ENCODE measurements at places on chromosomes 3 and 15. TPM values are rescaled to one million over a fixed set of nuclear protein-coding genes. Genes with fewer than 3 reads are reported as not detected.

SCN11A gene
- not detected for total RNA-seq

DNA sequence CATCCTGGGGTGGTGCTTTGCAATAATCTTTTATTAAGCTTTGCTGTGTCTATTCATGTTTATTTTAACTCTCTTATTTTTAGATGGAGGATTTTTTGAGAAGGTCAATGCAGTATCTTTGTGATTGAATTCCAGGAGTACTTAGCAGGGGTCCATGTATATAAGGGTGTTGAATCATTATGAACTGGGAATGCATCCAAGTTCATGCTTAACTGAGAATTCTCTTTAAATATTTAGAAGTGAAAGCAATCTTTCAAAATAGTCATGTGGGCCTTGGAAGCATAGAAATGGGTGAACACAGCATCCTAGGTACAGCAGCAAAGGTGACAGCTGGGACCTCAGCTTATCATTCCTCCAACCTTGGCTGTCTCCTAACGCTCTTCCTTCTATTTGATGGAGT is 27.3 kb downstream of the SPTSSB start:
- no peak for DNase-seq
- H3K27me3 ChIP-seq = no peaks in the 10 kb centered on the region
- H3K36me3 ChIP-seq = no peaks in the 10 kb centered on the region
- H3K4me3 ChIP-seq = no peak overlapping the region
- H3K4me1 ChIP-seq = no peaks in the 10 kb centered on the region

GRCh38 chr15:93001881-93002280 is 87.1 kb downstream of the RGMA start:
- no peak overlapping the region for H3K4me3 ChIP-seq
- H3K4me1 ChIP-seq = no peaks in the 10 kb centered on the region
- no peaks in the 10 kb centered on the region for H3K27me3 ChIP-seq
- DNase-seq = no peak
- H3K36me3 ChIP-seq = peaks cover 96% of the 10 kb centered on the region

- no peaks in the 10 kb centered on the region for H3K4me1 ChIP-seq
- no peaks in the 10 kb centered on the region for H3K27me3 ChIP-seq
- no peaks in the 10 kb centered on the region for H3K36me3 ChIP-seq
- DNase-seq = no peak
These were observed 68.1 kb downstream of the EOMES start for GRCh38 chr3:27653803-27654558.

LRTM1 gene
- not detected for total RNA-seq

DNA sequence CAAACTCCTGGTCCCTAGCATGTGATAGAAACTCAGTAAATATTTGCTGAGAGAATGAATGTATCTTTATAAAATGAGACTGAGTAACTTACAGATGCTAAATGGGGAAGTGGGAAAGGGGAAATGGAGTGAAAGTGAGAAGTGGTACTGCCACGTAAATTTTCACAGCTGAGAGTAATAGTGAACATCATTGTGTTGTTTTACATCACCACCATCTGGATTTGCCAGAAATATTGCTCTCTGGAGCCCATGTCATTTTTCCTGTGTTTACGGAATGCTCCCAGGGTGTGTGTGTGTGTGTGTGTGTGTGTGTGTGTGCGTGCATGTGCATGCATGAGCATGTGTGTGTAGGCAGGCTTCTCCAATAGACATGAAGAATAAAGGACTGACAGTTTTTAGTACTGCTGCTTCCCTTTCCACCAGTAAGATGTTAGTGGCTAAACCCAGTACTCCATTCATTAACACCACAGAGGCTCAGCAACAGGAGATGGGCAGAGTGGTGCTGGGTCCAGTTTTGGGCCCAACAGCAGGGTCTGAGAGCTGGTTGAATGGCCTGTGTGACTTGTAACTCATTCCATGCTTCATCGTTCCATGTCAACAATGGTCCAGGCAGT is 57.3 kb downstream of the DIPK2A start:
- H3K27ac ChIP-seq = no peak overlapping the region
- no peaks in the 10 kb centered on the region for H3K36me3 ChIP-seq
- no peak overlapping the region for H3K4me3 ChIP-seq
- DNase-seq = no peak
- peaks cover 1% of the 10 kb centered on the region for H3K27me3 ChIP-seq

C3orf70 gene
- total RNA-seq = not detected

- DNase-seq = no peak
- no peak overlapping the region for H3K27ac ChIP-seq
- H3K36me3 ChIP-seq = no peaks in the 10 kb centered on the region
- peaks cover 6% of the 10 kb centered on the region for H3K27me3 ChIP-seq
- H3K4me3 ChIP-seq = no peak overlapping the region
These were observed 39.6 kb downstream of the MAP3K13 start for GRCh38 chr3:185402561-185402960.

DNA sequence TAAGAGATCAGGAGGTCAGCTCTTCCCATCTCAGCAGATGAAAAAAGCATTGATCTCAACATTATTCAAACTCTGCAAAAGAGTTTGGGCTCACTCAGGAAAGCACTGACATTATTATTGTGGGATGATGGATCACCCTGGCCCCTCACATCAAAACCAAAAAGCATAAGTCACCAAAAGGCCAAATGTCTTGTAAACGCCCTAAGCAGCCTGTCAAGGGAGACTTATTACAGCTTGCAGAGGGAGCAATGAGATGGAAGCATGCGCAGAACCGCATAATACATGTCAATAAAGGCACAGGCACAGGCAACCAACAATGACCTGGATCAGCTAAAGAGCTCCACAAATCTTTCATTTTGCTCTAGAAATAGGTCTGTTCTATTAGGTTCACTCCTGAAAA is 4.6 kb downstream of the FSIP1 start:
- H3K27ac ChIP-seq = no peak overlapping the region
- no peak for DNase-seq
- H3K27me3 ChIP-seq = peaks cover 7% of the 10 kb centered on the region
- no peak overlapping the region for H3K4me3 ChIP-seq
- peaks cover 12% of the 10 kb centered on the region for H3K4me1 ChIP-seq

- H3K36me3 ChIP-seq = no peaks in the 10 kb centered on the region
- no peak overlapping the region for H3K4me3 ChIP-seq
- DNase-seq = no peak
- no peak overlapping the region for H3K27ac ChIP-seq
- no peaks in the 10 kb centered on the region for H3K27me3 ChIP-seq
These were observed 4.5 kb upstream of the TLNRD1 start for GRCh38 chr15:80996247-80996646.

ECE2 gene
- not detected for total RNA-seq

GRCh38 chr3:112035241-112035640 is 705 bp downstream of the TMPRSS7 start:
- H3K4me3 ChIP-seq = no peak overlapping the region
- DNase-seq = no peak
- H3K4me1 ChIP-seq = no peaks in the 10 kb centered on the region
- H3K36me3 ChIP-seq = no peaks in the 10 kb centered on the region
- H3K27me3 ChIP-seq = peaks cover 6% of the 10 kb centered on the region

DNA sequence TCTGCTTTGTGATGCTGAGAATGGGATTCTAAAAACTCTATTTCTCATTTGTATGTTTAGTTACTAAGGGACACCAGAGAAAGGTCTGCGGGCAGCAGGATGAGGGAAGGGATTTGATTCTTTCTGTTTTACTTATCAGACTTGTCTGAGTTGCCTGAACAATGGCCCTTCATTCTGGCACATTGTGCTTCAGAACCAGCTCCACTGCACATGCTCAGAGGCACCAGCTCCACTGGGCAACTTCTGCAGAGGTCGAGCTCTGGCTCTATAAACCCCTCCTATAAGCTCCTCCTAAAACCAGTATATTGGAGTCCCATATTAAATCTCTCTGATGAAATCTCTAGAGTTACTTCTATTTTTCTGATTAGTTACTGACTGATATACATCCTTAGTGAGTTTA is 453.2 kb upstream of the CDIN1 start:
- no peaks in the 10 kb centered on the region for H3K27me3 ChIP-seq
- no peaks in the 10 kb centered on the region for H3K4me1 ChIP-seq
- H3K27ac ChIP-seq = no peak overlapping the region
- no peak for DNase-seq

- H3K36me3 ChIP-seq = no peaks in the 10 kb centered on the region
- no peak overlapping the region for H3K27ac ChIP-seq
- no peak for DNase-seq
- no peaks in the 10 kb centered on the region for H3K4me1 ChIP-seq
- H3K4me3 ChIP-seq = no peak overlapping the region
These were observed 37.5 kb downstream of the CD86 start for GRCh38 chr3:122092460-122093165.

CEMIP gene
- 0.10 TPM for total RNA-seq

DNA sequence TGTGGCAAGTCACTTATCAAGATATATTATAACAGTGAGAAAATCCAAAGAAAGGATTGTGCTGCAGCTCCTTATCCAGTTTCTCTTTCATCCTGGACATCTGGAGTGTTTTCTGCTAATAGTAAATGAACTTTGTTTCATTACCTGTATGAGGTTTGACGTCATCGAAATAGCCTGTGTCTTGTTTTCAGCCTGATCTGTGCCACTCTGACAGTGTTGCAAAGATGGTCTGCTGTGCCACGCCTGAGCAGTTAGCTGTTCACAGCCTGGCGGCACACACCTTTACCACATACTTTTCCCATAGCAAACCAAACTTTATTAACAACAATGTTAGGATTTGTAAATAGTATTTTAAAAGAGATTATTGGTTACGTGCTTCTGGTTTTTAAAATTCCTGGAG is 34.0 kb downstream of the YEATS2 start:
- no peaks in the 10 kb centered on the region for H3K27me3 ChIP-seq
- no peak overlapping the region for H3K27ac ChIP-seq
- no peak for DNase-seq

DNA sequence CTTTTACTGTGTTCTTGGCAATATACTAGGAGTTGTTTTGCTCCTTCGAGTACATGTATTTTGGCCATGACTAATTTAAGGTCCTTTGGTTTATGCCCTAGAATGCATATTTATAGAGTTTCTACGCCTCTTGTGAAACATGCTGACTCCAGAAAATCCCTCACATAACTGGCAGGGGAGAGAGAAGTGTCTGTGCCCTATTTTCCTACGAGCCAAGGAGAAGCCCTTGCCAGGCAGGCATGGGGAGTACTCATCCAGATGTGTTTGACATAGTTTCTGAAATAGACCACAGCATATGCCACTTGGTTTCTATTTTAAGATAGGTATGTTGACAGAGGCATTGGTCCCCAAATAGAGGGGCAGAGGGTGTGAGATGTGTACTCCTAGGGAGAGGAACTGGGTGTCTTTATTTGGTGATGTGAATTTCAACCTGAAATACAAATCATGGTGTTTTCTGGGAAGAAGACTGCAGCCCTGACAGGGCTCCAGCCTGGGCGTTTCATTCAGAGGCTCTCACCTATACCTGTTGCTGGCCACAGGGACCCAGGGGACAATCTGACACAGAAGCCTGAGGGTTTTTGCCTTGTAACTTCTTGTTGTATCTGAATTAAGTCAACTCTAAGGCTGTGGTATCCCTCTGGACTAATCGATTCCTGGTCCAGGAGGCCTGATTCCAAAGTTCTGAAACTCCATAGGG is 267.8 kb upstream of the C2CD4B start:
- no peak overlapping the region for H3K4me3 ChIP-seq
- H3K36me3 ChIP-seq = no peaks in the 10 kb centered on the region
- no peak for DNase-seq
- no peaks in the 10 kb centered on the region for H3K4me1 ChIP-seq

DNA sequence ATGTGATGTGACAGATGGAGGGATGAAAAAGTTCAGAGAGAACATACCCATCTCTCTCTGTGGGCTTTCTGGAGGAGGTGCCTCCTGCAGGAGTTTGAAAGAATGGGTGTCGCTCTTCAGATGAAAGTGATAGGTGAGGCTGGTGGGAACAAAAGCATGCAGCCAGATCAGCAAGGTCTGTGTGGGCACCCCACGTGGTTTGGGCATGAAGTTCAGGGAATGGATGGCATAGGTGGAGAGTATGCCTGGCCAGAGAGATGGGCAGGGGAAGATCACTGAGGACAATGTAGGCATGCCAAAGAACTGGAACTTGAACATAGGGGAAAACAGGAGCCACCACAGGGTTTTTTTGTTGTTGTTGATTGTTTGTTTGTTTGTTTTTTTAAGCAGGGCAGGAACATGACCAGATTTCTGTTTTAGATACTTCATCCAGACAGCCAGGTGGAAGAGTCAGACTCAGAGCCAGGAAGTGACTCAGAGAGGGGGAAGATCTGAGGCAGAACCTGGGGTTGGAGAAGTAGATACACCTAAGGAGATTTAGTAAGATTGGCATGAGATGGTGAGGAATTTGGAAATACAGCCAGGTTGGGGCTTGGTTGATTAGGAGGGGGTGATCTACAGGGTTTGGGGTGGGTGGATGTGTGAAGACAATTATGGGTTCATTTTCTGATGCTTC is 64.8 kb upstream of the CLSTN2 start:
- DNase-seq = no peak
- H3K4me3 ChIP-seq = no peak overlapping the region
- no peaks in the 10 kb centered on the region for H3K36me3 ChIP-seq
- H3K27me3 ChIP-seq = no peaks in the 10 kb centered on the region
- H3K27ac ChIP-seq = no peak overlapping the region

GRCh38 chr3:57060089-57060821 is at the start of gene SPATA12:
TSS of gene SPATA12 (plus strand) at chr3:57060664. CDS start at chr3:57073695, 13,031 bp downstream.
- H3K27ac ChIP-seq = no peak within 1 kb of the TSS

FRMD5 gene
- total RNA-seq = not detected
